ENCODE measurements at places on chromosomes 3 and 15.

- DNase-seq = no peak
Measured at GRCh38 chr15:59791079-59791478, 102.0 kb upstream of the BNIP2 start.

DNA sequence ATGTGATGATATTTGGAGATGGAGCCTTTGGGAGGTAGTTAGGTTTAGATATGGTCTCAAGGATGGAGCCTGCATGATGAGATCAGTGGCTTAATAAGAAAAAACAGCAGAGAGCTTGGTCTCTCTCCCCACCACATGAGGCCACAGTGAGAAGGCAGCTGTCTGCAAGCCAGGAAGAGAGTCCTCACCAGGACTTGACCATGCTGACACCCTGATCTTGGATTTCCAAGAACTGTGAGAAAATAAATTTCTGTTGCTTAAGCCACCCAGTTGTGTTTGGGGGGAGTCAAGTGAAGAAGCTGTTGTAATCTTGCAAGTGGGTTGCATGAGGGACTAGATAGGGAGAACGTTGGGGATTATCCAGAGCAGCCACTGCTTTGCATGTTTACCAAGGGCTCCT lies 62.3 kb upstream of the TNFAIP8L3 start:
- DNase-seq = no peak

- no peak for DNase-seq
Measured at GRCh38 chr3:128312271-128312670, 154.4 kb downstream of the DNAJB8 start.

DNA sequence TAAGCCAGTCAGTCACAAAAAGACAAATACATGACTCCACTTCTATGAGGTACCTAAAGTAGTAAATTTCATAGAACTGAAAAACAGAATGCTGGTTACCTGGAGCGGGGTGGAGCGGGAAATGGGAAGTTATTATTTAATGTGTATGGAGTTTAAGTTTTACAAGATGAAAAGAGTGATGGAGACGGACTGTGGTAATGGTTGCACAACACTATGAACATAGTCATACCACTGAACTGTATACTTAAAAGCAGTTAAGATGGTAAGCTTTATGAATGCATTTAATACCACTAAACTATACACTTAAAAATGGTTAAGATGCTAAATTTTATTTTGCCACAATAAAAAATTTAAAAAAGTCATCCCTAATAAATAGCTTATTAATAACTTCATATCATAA lies 23.2 kb downstream of the SFMBT1 start:
- no peak for DNase-seq

- DNase-seq = peak; percentile 91
Measured at GRCh38 chr3:139121513-139122220, 77.0 kb upstream of the PRR23C start.

GRCh38 chr15:40762919-40763800 lies 708 bp upstream of the GCHFR start:
- peak; percentile 61 for DNase-seq

GRCh38 chr15:88658972-88659931 lies 20.4 kb downstream of the ISG20 start:
- DNase-seq = no peak

GRCh38 chr3:135927155-135927554 lies 38.4 kb upstream of the PPP2R3A start:
- no peak for DNase-seq

GRCh38 chr15:78620021-78620526 lies 722 bp downstream of the CHRNA3 start:
- DNase-seq = no peak

GRCh38 chr3:177673112-177673914 lies 476.0 kb upstream of the TBL1XR1 start:
- peak; percentile 65 for DNase-seq

GRCh38 chr3:181534781-181535221 lies 176.9 kb upstream of the SOX2 start:
- DNase-seq = peak; percentile 78
